ENCODE measurements at places on chromosomes 7 and 10. TPM values are rescaled to one million over a fixed set of nuclear protein-coding genes. Genes with fewer than 3 reads are reported as not detected.

NRAP gene
- 14.6 TPM for total RNA-seq

GRCh38 chr7:114409750-114410149 is 4.9 kb upstream of the FOXP2 start:
- DNase-seq, result no peak

GRCh38 chr7:351256-351655 is 61.3 kb downstream of the FOXL3 start:
- DNase-seq, result peak; percentile 30

FOXI2 gene
- total RNA-seq, result 0.09 TPM

DNA sequence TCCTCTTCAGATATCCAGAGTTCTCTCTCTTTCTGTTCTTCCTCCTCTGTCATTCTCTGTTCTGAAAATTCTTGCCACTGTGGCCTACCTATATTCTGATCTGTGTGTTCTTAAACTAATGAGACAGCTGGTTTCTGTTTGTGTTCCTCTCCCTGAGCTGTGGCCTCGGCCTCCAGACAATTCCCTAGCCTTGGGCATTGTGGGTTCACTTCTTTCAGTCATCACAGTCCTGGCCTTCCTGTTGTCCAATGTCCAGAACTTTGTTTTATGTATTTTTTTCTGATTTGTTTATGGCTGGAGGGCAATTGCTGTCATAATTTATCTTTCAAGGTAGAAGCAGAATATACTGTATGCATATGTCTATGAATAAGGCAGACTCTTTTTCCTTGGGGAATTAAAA is 173.2 kb upstream of the MTPN start:
- no peak for DNase-seq

TMEM243 gene
- total RNA-seq, result 24.6 TPM

DNA sequence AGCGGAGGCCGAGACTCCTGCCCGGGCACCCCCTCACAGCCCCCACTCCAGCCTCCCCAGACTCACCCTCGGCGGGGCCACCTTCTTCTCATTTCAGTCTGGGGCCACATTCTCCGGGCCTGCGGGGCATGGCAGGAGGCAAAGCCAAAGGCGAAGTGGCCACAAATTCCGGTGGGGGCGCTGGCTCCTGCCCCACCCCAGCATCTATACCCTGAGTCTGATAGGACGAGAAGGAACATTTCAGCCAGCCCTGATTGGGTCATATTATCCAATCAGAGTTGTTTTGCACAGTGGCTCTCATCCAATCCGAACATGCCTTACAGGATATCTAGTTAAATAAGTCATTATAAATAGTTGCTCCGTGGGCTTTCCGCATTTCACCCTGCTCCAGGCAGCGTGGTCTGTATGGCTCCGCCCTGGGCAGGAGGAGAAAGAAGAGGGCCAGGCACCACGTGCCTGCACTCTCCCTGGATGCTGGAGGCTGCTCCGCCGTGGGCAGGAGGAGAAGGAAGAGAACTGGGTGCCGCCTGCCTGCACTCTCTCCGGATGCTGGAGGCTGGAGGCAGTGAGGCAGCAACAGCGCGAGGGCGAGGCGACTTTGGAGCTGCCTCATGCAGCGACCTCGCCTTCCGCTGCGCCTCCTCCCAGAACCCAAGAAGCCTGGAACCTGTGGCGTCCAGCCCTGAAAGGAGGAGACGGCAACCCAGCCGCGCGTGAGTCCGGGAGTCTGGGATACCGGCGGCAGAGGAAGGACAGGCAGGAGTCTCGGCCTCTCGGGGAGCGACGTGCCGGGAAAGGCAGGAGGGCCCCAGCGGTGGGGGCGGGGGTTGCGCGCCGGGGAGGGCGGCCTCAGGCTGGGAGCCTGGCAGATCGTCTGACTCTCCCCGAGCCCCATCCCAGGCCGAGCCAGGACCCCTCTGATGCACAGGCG is 162.9 kb downstream of the ZNF33B start:
- DNase-seq, result peak; percentile 0

GRCh38 chr10:90579602-90580242 is 278.1 kb downstream of the HTR7 start:
- DNase-seq, result no peak

NRCAM gene
- total RNA-seq, result 17.5 TPM

IFIT2 gene
- total RNA-seq, result 6.4 TPM

CFAP70 gene
- total RNA-seq, result 1.3 TPM

C7orf57 gene
- total RNA-seq, result 0.09 TPM
